ENCODE measurements at places on chromosomes 4 and X. TPM values are rescaled to one million over a fixed set of nuclear protein-coding genes. Genes with fewer than 3 reads are reported as not detected.

GRCh38 chr4:75698162-75698962 lies 25.2 kb upstream of the G3BP2 start:
- DNase-seq, result no peak

DNA sequence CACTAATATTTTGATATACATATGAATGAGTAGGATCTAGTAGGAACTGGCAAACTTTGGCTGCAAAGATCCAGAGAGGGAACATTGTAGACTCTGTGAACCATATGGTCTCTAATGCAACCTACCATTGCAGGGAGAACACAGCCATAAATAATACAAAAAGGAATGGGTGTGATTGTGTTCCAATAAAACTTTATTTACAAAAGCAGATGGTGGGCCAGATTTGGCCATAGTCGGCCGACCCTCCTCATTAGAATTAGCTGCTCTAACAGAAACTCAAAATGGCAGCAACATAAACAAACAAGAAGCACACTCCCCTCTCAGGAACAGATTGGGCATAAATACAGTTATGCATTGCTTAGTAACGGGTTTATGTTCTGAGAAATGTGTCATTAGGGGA lies 198.1 kb upstream of the RBPJ start:
- no peak for DNase-seq

DNA sequence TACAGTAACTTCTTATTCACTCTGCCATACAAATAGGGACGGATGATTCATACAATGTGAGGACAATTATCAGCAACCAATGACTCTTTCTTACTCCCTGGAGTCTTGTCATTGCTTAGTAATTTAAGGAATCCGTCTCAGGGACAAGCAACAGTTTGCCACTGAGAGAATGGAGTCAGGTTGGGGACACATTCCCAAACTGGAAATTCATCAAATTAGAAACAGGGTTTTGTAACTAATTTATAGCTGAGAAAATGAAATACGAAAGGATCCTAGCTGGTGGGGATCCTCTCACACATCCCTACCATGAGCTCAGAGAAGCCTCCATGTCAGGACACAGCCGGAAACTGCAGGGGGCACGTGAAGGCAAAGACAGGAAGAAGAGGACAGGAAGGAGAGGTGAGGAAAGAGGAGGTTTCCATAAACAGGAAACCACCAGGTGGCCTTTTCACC lies 50.4 kb upstream of the KDR start:
- DNase-seq, result peak; percentile 28

DNA sequence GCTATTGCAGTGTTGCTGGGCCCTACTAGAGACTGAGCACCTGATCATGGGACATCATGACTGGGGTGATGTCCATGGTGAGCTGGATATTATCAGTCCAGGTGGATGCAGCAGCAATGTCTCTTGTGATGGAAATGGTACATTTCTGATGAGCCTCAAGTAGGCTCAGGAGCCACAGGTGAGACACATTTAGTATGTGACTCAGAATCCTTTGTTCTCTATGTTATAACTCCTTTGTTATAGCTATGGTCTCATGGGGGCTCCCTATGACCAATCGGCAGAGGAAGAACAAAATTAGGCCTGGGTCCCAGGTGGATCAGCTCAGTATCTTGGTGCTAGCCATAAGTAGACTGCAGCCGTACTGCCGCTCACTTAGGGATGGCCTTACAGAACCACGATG lies 107.9 kb upstream of the FAT1 start:
- no peak for DNase-seq

- DNase-seq, result no peak
Measured at GRCh38 chr4:10347815-10348214, 109.4 kb downstream of the ZNF518B start.

- no peak for DNase-seq
Measured at GRCh38 chrX:86133761-86134160, 14.5 kb upstream of the DACH2 start.

- no peak for DNase-seq
Measured at GRCh38 chr4:155271557-155271956, 63.1 kb downstream of the NPY2R start.

DNA sequence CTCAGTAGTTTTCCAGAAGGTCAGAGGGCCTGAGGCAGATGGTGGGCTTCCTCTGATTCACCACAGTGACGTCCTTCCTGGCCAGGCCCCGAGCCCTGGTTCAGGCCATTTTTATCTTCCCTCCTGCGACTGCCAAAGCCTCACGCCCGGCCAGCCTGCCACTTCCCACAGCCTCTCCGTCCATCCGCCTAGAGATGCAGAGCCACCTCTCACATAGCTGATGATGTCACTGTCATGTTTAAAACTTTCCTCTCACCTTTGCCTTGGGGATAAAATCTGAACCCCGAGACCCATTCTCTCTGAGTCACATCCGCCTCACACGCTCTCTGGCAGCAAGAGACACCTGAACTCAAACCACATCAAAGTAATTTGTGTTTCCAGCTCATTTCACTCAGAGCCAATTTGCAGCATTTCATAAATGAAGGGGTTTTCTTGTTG lies 175.3 kb downstream of the QDPR start:
- DNase-seq, result no peak

CSAG3 gene
- total RNA-seq, result 0.26 TPM

CCDC158 gene
- 0.28 TPM for total RNA-seq

TEX11 gene
- total RNA-seq, result not detected
